ENCODE measurements at places on chromosomes 3 and 15.

- no peak for DNase-seq
Observed at GRCh38 chr3:127844326-127844942, 22.1 kb upstream of the MGLL start.

DNA sequence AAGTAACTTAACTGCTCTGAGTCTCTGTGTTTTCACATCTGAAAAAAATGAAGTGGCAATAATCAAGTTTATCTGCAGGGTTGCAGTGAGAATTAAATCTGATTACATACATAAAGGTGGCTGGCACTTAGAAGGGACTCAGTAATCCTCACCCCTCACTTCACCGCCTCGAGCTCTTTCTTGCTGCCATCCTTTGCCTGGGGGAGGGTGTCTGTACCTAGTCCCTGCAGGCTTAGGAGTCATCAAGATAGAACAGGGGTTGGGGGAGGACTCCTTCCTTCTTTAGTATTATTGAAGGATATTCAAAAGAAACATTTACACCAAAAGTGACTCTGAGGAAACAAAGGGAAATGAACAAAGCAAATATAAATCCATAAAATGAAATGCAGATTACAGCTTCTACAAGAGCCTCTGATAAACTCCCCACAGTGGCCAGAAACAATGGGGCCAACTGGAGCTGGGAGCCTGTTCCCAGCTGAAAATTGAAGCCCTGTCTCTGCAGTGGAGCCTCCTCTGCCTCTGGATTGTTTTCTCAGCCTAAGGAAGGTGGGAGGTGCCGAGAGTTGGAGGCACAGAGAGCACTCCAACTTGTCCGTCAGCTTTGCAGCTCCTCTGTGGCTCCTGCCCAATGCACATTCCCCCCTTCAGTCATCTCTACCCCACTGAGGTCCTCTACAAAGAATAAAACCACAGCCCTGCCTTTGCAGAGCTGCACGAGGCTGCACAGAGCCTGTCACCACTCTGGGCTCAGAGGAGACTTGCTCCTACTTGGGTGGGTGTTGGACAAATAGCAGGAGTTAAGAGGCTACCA, 41.8 kb downstream of the CRYGS start:
- no peak for DNase-seq

DNA sequence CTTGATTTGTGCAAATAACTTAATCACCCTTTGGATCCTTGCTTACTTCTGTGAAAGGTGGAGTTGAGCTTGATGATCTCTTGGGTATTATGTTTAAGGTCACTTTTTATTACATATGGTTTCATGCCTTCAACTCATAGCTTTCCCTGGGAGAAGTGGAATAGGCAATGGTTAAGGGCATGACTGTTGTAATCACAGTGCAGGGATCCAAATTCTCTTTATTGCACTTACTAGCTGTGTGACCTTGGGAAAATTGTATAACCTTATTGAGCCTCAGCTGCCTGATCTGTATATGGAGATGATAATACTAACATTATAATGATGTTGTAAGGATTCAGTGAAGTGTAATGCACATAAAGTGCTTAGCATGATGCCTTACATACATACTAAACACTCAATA, 59.1 kb downstream of the PLCL2 start:
- DNase-seq: no peak

- DNase-seq: no peak
Observed at GRCh38 chr3:49998326-49998725, 58.4 kb downstream of the RBM6 start.

DNA sequence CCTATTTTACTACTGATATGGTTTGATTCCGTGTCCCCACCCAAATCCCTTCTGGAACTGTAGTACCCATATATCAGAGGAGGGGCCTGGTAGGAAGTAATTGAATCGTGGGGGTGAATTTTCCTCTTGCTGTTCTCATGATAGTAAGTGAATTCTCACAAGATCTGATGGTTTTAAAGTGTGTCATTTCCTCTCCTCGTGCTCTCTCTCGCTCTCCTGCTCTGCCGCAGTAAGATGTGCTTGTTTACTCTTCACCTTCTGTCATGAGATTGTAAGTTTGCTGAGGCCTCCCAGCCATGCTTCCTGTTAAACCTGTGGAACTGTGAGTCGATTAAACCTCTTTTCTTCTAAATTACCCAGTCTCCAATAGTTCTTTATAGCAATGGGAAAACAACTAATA, 81.2 kb upstream of the ZBTB20 start:
- DNase-seq: no peak

DNA sequence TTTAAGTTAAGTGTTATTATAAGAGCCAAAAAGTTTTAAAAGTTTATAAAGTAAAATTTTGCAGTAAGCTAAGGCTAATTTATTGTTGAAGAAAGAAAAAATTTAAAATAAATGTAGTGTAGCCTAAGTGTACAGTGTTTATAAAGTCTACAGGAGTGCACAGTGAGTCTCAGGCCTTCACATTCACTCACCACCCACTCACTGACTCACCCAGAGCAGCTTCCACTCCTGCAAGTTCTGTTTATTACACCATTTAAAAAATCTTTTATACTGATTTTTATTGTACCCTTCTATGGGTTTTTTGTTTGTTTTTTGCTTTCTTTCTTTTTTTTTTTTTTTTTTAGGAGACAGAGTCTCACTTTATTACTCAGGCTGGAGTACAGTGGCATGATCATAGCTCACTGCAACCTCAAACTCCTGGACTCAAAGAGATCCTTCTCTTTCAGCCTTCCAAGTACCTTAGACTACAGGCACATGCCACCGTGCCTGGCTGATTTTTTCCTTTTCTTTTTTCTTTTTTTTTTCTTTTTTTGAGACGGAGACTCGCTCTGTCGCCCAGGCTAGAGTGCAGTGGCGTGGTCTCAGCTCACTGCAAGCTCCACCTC, 25.9 kb downstream of the CSTA start:
- no peak for DNase-seq

DNA sequence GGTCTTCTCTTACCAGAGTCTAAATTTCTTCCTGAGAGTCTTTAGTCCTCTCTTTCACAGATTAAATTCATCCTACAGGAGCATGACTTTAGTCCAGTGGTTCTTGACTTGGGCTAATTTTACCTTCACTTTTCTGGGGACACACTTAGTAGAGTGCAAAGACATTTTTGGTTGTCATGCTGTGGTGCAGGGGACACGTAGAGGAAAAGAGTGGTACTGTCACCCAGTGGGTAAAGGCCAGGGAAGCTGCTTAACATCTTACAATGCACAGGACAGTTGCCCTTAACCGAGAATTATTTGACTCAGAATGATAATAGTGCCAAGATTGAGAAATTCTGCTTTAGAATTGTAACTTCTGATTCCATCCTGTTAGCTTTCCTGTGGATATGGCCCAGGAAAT, 772.5 kb upstream of the GRM7 start:
- DNase-seq: no peak

DNA sequence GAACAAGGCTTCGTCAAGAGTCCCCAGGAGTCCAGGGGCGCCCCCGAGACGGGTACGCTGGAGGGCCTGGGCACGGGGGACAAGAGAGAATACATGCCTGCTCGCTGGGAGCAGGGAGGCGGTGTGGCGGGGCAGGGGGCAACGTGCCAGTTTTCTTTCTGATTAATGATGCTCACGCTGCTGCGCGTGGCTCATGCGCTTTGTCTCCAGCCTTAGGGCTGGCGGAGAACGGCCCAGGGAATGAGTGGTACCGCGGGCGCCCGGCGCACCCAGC, 408 bp upstream of the ARPP21 start:
- DNase-seq: no peak

- DNase-seq: no peak
Observed at GRCh38 chr3:158458464-158458863, 112.5 kb upstream of the MLF1 start.

- DNase-seq: no peak
Observed at GRCh38 chr3:49606427-49606826, 52.1 kb downstream of the BSN start.

DNA sequence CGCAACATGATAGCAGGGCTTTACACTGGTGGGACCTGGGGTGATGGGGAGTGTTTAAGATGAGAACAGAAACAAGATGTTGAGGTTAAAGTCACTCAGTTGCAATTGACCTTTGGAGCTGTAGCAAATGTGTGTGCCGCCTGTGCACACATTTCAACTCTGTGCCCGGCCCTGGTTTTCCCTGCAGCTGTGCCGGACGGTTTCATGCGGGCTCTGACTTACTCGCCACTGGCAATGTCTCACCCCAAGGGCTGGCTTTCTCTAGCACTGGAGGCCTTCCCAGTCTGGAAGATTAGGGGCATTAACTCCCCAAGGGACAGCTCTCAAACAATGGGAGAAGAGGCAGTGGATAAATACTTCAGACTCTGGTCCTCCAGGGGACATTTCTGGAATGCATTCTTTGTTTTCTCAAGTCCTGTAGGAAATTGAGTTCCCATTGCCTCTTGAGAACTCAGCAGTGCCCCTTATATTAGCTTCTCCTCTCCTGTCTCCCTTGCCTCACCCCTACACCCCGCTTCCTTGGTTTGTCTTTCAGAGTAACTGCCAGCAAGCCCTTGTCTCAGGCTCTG, 152.5 kb downstream of the EDEM1 start:
- DNase-seq: no peak

DNA sequence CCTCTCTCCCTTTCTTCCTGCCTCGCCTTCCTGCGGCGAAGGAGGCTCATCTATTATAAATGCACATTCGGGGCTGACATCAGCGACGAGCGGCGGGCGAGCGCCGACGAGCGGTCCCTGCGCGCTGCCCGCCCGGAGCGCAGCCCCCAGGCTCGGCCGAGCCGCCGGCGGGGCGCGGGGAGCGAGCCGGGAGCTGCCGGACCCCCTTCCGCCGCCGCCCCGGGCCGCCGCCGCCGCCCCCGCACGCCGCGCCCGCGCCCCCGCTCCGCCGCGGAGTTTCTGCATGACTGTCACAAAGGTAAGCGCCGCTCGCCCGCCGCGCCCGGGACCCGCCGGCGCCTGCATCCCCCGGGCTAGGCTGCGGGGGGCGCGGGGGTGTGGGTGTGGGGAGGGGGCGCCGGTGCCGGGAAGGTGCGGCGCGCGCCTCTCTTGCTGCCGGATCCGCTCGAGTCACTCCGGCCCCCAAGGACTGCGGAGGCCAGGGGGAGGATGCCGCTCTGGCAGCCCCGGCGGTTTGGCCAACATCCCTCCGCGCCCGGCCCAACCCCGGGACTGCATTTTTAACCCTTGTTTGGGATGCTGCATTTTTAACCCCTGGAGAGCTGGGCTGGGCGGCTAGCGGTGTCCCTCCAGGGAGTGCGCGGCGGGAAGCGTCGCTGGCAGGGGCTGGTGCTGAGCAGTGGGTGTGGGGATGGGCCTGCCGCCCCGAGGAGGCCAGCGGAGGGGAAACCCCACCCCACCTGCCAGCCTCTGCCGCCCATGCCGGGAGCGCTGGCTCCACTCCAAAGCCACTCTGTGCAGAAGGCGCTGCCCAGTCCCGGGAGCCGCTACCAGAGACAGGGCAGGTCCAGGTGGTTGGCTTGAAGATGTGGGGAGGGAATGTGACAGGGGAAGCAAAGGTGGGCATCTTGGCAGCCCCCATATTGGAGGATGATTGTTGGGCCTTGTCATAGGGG, at the start of gene CORO2B:
CORO2B (plus strand) TSS at position 14 of the 956 bp plus-strand sequence; CDS start at position 284, 270 bp downstream.
- DNase-seq: peak; percentile 32

DNA sequence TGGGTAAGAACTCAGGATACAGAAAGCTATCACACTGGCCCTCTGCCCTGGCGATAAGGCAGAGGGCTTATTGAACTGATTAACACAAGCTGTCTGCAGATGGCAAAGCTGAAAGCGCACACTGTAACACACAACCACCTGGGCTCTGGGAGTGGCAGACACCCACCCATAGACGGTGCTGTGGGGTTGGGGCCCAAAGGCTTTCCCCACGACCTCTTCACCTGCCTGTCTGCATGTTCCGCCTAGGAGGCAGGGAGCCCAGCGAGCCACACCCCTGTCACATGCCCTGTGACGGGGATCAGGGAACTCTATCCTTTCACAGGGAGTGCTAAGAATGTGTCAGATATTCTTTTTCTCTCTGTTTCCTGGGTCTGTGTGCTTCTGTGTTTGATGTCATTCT, 12.1 kb upstream of the TFG start:
- no peak for DNase-seq

- DNase-seq: peak; percentile 39
Observed at GRCh38 chr3:13549623-13550422, 898 bp downstream of the FBLN2 start.

DNA sequence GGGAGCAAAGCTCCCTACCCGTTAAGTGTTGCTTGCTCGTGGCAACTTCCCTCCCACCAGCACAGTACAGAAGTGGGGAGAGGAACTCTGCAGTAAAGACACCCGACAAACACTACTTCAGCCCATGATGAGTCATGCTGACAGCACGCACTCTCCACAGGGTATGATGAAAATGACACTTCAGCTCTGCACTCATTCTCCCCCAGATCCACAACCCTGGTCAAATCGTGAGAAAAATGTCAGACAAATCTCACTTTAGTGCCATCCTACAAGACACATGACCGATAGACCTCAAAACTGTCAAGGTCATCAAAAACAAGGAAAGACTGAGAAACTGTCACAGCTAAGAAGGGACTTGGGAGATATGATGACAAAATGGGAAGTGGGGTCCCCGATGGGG, 278.9 kb downstream of the OCA2 start:
- DNase-seq: no peak

GRCh38 chr3:87318617-87319021, 42.2 kb upstream of the POU1F1 start:
- DNase-seq: no peak

GRCh38 chr3:53132347-53132746, 2.1 kb upstream of the RFT1 start:
- DNase-seq: no peak

DNA sequence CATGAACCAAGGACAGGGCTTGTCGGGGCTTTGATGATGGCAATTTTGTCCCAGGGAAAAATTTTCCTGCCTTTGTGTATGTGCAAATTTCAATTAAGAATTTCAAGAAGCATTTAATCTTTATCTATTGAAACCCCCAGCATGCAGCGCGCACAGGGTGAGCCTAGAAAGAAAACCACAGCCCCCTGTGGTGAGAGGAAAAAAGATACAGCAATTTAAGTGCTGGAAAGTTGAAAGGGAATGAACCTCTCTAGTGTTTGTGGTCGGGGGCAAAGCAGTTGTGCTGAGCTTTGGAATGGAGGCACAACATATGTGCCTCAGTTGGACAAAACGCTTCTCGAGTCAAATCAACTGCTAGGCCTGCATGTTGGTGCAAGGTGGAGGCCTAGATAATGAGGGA, 111.8 kb upstream of the C15orf61 start:
- DNase-seq: no peak

DNA sequence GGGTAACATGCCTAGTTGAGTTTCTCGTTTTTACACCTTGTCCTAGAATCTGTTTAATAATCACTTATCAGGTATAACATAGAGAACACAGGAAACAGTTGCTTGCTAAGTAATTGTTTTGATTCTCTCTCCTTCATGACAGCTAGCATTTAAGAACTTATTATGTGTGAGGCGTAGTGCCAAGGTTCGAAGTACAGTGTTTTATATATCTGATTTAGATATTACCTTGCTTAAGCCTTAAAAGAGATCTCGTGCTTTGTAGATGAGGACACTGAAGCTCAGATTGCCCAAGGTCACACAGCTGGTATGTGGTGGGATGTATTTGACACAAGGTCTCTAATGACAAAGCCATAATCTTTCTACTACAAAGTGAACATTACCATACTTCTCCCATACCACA, 29.0 kb upstream of the IFT57 start:
- DNase-seq: no peak
